Pericardium fibroblast (primary cell): ENCODE measurements at places on chromosomes 6 and 20. TPM values are rescaled to one million over a fixed set of nuclear protein-coding genes. Genes with fewer than 3 reads are reported as not detected.

SIRPG gene
- total RNA-seq = not detected in 2 replicates

CLDN20 gene
- not detected in 2 replicates for total RNA-seq

LY6G6C gene
- total RNA-seq = not detected in 2 replicates

ERMARD gene
- 13.2 and 27.5 TPM in 2 replicates for total RNA-seq

COL21A1 gene
- total RNA-seq = 77.5 and 151 TPM in 2 replicates

WFDC2 gene
- total RNA-seq = not detected in 2 replicates
